ENCODE measurements at places on chromosomes 11 and 22.

DNA sequence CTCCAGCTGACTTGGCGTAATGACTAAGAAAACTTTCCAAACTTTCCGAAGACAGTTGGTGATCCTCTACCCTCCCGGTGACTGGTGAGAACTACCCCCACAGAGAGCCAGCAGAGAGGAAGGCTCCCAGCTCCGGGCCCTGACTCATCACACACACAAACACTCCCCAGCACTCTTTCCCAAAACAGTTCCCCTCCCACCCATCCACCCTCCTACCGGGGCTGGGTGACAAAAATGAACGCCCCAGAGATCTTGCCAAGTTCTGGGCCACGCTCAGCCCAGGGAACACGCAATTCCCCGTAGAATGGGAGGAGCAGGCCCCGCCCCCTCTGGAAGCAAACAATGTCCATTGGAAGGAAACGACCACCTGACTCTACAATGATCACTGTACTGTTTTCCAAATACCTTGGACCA lies 21.3 kb upstream of the JAM3 start:
- DNase-seq = no peak

DNA sequence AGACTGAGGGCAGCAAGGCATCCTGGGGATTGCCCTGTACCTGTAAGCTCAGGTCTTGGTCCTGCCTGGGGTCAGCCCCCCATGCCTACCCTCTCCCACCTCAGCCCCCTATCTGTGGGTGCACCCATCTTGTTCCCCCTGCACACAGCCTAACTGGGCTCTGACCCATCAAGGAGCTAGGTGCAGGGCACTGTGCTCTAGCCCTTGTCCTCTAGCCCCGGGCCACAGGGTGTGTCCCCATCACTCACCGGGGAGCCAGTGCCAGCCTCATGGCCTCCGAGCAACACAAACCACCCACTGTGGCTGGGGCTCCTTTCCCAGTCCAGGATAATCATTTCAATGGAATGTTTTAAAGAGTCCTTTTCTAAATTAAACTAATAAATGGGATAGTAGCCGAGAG lies 293.9 kb upstream of the PLET1 start:
- no peak for DNase-seq

DNA sequence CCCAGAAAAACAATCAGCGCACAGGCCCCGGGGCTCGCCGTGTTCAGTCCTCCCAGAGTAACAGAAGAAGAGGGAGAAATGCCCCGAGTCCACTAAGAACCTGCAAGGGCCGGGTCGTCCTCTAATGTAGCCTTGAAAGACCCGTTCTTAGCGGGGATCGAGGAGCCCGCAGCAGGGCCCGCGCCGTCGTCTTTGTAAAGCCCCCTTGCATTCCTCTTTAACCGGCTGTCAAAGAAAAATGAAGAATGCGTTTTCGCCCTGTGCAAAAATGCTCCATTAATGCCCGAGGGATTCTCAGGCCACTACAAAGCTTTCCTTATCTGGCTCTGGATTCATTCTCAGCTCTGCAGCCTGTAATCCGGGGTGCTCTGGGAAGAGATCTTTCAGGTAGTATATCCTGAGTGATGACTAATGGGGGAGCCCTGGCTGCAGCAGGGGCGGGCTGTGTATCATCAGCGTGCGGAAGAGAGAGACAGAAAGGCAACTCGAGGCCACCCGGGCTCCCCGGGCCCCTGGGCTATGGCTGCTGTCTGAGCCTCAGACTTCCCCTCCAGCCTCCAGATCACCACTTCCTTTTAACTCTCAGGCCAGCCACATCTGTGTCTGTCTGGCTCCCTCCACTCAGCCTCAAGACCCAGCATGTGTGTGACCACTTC lies 78.2 kb downstream of the FBLN1 start:
- DNase-seq = no peak

- DNase-seq = no peak
These were observed 31.3 kb downstream of the MYO7A start for GRCh38 chr11:77159219-77159936.

GRCh38 chr11:45378516-45378915 lies 92.4 kb upstream of the SYT13 start:
- DNase-seq = no peak

DNA sequence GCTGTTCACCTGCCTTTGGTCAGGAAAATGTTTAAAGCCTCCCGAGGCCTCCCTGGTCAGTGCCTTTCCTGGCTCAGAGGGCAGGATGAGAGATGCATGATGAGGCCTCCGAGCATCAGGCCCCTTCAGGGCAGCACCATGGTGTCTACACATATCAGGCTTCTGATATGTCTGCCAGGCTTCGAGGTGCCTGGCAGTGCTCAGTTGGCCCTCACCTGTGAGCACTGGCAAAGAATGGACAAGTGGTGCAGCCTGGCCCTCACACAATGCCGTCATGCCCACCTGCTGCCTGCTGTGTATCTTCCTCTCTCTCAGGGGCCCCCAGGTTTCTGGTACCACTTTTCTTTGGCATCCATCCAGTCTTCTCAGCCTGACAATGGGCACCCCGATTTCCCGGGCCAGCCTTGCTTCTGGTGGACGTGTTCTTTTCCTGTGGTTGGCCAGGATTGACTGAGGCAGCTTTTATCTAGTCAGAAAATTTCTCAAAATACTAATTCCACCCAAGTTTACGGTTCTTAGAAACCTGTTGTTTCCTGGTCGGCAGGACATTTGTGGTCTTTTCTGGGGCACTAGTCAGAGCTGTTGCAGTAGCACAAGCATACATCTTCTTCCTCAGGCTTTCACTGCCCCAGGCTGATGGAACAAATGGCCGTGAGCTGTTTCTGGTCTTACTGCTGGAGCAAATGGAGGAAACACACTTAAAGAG lies 76.8 kb upstream of the SUSD2 start:
- no peak for DNase-seq

DNA sequence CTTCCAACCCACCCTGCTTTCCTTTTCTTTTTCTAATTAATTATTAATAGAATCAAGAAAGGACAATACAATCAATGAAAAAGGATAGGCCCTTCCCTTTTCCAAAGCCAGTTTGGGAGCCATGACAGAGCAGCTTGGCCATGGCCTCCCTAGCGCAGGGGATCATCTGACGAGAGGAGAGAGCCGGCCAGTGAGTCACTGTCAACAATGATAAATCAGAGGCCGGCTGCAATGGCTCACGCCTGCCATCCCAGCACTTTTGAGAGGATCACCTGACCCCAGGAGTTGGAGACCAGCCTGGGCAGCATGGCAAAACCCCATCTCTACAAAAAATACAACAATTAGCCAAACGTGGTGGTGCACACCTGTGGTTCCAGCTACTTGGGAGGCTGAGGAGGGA lies 27.5 kb upstream of the KRTAP5-7 start:
- DNase-seq = no peak

- no peak for DNase-seq
These were observed 94.1 kb upstream of the NECTIN1 start for GRCh38 chr11:119823077-119823476.

DNA sequence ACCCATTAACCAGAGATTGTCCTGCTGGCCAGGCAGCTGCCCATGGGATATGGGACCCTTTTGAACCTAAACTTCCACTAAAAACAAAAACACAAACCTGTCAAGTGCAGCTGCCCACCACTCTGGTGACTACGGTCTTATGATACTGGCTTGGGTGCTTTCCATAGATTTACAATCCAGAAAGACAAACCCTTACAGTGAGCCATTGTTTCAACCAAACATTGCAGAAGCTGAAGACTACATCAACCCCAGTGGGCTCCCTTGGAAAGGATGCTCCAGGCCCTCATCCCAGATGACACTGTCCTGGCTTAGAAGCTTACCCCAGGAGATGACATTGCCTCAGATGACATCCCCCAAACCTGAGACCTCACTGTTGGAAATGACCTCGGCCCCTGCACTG lies 56.9 kb upstream of the WNT11 start:
- no peak for DNase-seq

GRCh38 chr11:86440305-86440716 lies 65.6 kb downstream of the CCDC81 start:
- DNase-seq = no peak

DNA sequence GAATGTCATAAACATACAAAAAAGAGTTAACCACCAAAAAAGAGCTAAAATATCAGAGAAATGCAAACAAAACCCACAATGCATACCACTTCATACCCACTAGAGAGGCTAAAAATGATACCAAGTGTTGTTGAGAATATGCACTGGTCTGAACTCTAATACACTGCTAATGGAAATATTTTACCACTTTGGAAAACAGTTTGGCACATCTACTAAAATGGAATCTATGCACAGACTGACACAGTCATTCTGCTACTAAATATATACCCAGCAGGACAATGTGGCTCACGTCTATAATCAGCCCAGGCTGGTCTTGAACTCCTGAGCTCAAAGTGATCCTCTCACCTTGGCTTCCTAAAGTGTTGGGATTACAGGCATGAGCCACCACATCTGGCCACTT lies 18.0 kb downstream of the MAPK1 start:
- no peak for DNase-seq

DNA sequence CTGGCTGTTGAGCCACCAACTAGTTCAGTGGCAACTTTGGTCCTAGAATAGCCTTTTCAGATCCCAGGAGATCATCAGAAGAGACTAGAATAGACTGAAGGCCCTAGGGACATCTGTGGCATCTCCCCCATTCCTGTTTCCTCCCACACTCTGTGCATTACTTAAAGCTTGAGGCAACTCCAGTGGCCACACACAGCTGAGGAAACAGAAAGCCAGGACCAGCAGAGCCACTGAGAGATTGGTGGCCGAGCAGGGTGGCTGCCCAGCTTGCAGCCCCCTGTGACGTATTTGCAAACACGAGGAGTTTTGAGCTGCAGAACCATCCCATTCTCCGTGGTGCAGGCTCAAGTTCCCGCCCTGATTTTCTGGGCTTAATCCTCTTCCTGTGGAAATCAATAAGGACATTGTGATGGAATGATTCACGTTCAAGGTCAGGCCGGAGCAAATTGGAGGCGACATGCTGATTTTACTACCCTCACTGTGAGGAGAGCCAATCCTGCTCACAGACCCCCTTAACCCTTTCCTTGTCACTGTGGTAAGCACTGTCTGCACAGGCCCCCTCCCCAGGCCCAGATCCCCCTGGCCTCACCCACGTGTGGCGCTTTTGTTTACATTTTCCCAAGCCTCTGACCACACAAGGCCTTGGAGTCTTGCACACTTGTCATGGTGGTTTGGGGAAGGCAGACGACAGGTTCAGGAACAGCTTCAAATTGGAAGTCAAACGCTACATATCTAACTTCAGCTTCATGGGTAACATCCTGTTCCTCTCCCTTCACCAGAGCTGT lies 69.1 kb upstream of the MYOD1 start:
- no peak for DNase-seq

DNA sequence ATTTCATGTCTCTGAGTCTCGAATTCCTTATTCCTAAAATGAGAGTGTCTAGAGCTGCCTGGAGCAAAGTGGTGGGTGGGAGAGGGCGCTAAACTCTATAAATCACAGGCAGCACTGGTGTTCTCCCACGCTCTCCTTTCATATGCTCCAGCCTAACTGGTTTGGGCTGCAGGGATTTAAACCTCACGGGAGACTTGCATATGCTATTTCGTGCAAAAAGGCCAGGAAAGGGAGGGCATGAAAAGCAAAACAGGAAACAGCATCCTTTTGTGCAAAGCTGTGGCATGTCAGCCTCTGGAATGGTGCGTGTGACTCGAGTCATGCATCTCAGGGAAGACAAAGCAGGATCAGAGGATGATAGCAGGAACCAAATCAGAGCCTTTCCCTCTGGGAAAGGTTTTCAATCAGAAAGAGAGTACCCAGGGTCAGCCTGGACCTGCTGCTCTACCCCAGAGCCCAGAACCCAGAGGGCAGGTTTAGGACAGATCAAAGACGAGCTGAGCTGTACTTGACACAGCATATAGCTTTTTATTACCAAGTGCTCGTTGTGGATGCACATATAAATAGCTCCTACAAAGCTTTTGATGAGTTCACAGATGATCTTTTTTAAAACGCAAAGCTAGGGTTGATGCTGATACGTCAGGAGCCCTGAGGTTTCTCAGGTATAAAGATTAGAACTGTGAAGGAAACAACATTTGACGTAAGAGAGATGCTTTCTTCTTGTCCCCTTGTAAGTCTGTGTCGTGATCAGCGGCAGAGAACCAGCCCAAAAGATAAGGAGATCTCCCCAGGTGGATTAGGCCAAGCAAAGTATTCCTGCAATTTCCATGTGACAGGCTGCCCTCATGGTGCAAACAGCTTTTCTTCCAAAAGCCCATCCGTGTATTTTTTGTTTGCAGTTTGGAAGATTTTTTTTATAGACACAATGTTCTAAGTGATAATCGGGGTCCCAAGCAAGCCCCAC lies 46.2 kb upstream of the YWHAH start:
- no peak for DNase-seq

Data from activated CD8-positive, alpha-beta memory T cell treated with anti-CD3 and anti-CD28 coated beads for 1 hour (primary cell).